ENCODE measurements at places on chromosomes 12 and 14.

DNA sequence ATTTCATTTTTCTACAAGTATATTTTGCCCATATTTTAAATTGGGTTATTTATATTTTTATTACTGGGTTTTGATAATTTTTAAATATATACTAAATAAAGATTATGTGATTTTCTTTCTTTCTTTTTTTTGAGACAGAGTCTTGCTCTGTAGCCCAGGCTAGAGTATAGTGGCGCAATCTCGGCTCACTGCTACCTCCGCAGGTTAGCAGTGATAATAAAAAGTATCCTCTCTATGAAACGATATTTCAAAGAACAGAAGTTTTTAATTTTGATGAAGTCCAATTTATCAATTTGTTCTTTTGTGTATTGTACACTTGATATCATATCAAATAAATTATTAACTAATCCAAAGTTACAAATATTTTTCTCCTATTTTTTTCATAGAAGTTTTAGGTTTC, 47.2 kb upstream of the LDHB start:
- no peak for DNase-seq

- no peak for DNase-seq
Observed at GRCh38 chr14:64117671-64118402, 176.3 kb downstream of the ESR2 start.

DNA sequence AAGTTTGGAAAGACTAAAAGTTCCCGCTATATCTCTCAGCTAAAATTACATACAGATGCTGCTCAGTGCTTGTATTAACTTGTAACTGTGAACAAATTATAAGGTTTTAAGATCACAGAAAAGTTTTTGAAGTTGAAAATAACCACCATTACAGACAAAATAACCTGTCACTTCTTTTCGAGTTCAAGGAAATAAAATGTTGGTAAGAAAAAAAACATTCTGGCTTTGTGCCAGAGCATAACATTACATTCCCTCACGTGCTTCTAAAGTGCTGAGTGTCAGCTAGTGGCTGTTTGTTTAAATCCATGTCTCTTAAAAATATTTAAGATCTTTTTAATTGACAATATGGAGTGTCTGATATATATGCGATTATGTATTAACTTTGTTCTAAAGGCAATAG, 27.2 kb upstream of the ADAMTS20 start:
- DNase-seq: peak; percentile 54

GRCh38 chr12:9971181-9971580, at the start of gene CLEC12A:
CLEC12A (plus strand) TSS chr12:9971409; CDS start chr12:9971597, 188 bp downstream.
- DNase-seq: no peak

- DNase-seq: peak; percentile 91
Observed at GRCh38 chr14:61537563-61538463, 157.5 kb upstream of the HIF1A start.

DNA sequence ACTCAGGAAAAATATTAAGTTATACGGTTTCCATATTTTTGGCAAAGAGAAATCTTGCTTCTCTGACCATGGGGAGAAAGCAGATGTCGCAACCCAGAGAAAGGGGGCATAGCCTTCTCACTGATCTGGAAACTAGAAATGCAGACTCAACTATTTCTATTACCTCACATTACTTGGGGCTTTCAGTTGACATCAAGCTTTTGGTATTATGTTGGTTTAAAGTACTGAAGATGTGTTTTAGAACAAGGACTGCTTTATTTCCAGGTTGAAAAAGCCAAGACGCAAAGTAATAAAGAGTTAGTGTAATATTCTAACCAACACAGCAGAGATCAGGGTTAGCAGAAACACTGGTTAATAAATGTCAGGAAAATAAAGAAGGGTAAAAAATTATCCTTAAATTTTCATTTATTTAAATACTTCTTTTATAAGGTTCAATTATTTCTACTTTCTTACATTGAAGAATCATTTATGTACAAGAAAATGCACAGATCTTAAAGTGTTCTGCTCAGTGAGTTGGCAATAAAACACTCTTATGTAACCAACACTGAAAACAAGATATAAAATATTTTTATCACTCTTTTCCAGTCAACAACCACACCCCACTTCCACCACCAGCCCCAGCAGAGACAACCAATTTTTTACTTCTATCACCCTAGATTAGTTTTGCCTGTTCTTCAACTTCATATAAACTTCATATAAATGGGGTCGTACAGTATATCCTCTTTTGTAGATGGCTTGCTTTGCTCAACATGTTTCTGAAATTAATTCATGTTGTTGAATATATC, 26.0 kb downstream of the DCP1B start:
- no peak for DNase-seq

DNA sequence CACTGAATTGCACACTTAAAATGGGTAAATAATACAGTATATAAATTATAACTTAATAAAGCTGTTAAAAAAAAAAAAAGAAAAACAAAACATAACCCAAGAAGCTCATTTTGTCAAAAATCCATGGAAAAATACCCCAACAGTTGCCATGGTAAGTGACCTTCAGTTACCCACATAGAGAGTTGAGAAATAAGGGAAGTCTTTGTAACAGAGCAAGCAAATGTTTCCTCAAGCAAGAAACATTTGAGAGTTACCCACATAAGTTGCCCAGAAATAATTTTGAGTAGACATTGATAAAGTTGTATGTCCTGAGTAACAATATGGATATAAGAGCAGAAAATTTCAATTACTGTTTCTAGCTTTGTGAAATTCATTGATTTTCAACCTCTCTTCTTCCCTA, 227.4 kb downstream of the CCDC59 start:
- DNase-seq: no peak

DNA sequence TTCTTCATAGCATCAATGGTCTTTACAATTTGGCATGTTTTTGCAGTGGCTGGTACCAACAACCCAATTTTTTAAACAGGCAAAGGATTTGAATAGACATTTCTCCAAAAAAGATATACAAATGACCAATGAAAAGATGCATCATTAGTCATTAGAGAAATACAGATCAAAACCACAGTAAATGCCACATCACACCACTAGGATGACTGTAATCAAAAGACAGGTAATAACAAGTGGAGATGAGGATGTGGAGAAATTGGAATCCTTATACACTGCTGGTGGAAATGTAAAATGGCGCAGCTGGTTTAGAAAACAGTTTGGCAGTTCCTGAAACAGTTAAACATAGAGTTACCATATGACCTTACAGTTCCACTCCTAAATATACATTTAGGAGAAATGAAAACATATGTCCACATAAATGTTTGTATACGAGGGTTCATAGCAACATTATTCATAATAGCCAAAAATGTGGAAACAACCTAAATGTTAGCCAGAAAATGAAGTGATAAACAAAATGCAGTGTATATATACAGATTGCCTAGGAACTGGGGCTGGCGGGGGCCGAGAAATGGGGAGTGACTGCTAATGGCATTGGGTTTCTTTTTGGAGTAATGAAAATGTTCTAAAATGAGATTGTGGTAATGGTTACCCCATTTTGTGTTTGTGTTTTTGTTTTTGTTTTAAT, 55.2 kb downstream of the TGFB3 start:
- no peak for DNase-seq

DNA sequence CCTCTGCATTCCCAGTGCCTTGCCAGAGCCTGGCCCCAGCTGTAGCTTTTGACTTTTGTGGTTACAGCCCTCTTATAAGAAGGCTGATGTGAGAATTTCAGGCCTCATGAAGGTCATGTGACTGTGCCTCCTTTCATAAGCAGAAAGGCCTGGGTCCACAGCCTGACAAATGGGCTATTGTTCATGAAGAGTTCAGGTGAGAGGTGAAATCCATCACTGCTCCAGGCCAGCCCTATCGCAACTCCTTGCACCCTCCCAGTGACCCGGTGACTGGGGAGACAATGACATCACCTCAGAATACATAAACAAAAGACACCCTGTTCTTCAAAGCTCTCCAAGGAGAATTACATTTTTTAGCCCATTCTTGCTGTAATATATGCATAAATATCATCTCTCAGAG, 321.5 kb downstream of the PCNX1 start:
- no peak for DNase-seq

GRCh38 chr12:124453419-124454351, 113.7 kb downstream of the NCOR2 start:
- DNase-seq: peak; percentile 63

- peak; percentile 54 for DNase-seq
Observed at GRCh38 chr12:63103494-63104131, 47.4 kb downstream of the AVPR1A start.

GRCh38 chr12:9757433-9758025, 3.2 kb downstream of the CD69 start:
- DNase-seq: no peak

DNA sequence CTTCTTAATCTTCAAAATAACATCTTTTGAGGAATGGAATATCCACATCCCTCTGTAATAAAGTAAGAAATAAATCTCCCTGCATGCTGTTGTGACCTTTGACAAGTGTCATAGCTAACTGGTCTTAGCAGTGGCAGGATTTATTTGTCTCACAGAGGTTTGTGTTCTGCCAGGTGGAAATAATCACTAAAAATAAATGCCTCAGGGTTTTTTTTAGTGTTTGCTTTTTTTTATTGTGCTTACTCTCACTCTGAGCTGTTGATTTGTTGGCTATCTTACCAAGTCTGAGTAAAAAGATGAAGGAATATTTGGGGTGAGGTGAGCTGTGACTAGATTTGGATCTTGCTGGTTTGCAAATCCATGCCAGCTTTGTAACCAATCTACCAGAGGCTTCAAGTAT, 285.4 kb downstream of the ALG10B start:
- no peak for DNase-seq

DNA sequence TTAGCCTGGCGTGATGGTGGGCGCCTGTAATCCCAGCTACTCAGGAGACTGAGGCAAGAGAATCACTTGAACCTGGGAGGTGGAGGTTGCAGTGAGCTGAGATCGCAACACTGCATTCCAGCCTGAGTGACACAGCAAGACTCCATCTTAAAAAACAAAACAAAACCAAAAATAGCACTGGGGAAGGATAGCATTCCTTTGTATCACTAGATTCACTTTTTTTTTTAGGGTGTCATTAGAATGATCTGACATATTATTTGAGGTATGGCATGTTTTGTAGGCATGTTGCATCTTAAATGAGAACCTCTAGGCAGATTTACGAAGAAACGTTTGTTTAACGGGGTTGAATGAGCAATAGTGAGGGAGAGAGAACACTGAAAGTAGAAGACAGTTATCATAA, 16.8 kb upstream of the FAR2 start:
- DNase-seq: no peak

GRCh38 chr12:49947593-49948226, 2.8 kb upstream of the AQP2 start:
- DNase-seq: no peak

DNA sequence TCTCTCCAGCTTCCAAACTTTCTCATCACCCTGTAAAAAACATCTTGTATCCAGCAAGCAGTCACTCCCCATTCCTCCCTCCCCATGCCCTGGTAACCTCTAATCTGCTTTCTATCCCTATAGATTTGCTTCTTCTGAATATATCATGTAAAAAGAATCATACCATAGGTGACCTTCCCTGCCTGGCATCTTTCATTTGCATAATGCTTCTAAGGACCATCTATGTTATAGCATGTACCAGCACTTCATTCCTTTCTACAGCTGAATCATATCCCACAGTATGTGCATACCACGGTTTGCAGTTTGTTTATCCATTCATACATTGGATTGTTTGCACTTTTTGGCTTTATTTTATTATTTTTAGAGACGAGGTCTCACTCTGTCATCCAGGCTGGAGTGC, 22.9 kb upstream of the VPS37B start:
- DNase-seq: no peak

- DNase-seq: no peak
Observed at GRCh38 chr12:62205346-62205745, 54.9 kb upstream of the USP15 start.

GRCh38 chr12:122951406-122951805, 14.9 kb downstream of the ABCB9 start:
- DNase-seq: no peak

DNA sequence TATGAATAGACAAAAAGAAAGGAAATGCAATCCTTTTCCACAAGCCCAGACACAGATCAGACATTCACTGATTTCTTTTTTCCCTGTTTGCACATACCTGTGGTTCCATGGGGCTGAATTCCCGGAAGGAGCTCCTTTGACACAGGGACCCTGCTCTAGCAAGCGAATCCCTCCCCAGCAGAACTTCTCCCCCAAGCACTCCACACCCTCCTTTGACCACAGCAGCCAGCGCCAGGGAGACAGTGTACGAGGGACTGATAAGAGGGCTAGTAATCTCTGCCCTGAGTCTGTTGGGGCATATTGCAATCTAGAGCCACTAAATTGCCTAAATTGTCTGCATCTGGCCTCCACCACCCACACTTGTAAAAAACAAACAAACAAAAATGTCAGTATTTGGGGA, 83.4 kb upstream of the NTF3 start:
- no peak for DNase-seq

GRCh38 chr14:99554184-99554583, 49.8 kb downstream of the CCDC85C start:
- DNase-seq: peak; percentile 72

GRCh38 chr14:65042296-65042695, 55.6 kb downstream of the FNTB start:
- no peak for DNase-seq

GRCh38 chr14:106844608-106845285, 1318.4 kb downstream of the TMEM121 start:
- DNase-seq: peak; percentile 31

DNA sequence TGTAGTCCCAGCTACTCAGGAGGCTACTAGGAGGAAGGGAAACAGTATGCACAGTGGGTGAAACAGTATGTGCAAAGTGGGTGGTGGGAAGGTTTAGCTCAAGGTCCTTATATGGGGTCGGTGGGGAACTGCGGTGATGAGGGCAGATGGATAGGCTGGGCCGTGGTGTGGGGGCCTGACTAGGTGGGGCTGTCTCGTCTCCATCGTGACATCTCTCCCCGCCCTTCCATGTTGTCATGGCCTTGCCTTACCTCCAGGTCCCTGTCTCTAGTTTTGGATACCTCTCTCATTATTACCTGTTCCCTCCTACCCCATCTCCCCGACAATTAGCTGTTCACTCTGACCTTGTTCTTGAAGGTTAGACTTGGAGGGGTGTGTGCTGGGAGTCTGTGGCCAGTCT, 4.4 kb upstream of the NR4A1 start:
- DNase-seq: no peak

GRCh38 chr12:56880125-56880992, 53.8 kb downstream of the SDR9C7 start:
- DNase-seq: no peak

DNA sequence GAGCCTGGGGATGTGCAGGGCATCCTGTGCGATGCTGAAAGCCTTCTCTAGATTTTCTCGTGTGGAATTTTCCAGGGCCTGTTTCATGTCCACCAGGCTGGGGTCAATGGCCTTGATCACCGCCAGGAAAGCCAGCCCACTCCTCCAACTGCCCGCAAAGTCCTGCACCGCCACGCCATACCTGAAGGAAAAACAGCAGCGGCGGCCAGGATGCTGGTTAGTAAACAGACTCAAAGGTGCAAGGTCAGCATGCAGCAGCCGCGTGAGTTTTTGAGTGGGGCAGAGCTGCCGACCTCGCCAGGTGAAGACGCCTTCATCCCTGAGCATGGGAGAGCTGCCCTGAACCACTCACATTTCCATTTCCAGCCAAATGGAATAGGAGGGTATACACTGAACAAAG, 53.4 kb upstream of the DICER1 start:
- no peak for DNase-seq

GRCh38 chr12:111451649-111452129, 46.0 kb downstream of the SH2B3 start:
- DNase-seq: peak; percentile 60

Data from NCI-H69 (cell line).